ENCODE measurements at places on chromosomes 12 and 14. TPM values are rescaled to one million over a fixed set of nuclear protein-coding genes. Genes with fewer than 3 reads are reported as not detected.
A peak's percentile ranks its signal among the peaks of the same experiment; 100 is the strongest.

DNA sequence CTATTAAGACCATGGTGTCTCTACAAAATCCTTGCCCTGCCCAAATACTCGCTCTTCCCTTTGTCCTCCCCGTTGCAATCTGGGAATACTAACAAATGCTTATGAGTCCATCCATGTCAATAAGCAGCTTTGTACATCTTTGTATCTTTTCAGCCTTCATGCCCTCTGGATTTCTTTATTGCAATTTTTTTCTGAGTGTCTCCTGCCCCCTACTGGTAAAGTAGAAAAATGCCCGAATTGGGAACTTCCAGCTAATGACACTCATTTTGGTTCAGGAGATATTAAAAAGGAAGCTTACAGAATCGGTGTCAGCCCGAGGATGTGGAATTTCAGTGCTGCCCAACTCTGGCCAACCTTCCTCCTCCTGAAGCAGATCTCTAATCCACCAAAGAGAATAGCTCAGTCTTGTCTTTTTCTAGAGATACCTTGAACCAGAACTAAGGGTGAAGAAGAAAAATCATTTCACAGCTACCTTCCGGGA lies 46.0 kb downstream of the SH2B3 start:
- peak; percentile 22 for ATAC-seq

DNA sequence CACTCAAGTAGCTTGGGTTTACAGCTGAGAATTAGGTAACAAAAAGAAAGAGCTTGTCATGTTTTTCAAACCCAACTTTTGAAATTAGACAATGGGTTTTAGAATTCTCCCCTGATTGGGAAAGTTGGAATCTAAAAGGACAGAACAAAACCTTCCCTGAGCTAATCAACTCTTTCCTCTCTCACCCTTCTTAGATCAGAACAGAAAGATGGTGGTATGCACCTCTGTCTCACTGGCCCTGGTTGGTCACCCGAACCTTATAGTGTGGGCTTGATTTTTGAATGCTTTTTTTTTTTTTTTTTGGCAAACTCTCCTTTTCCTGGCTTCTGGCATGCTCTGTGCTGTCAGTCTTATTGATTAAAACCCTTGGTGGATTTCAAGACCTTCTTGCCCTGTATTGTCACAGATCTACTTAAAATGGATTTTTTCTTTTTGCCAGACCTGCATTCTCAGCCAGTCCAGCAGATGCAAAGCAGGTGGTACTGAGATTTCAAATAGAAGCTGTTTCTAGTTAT lies 251.1 kb upstream of the RMST start:
- no peak for ATAC-seq

Gene ADCY4
- total RNA-seq = 4.5 TPM

DNA sequence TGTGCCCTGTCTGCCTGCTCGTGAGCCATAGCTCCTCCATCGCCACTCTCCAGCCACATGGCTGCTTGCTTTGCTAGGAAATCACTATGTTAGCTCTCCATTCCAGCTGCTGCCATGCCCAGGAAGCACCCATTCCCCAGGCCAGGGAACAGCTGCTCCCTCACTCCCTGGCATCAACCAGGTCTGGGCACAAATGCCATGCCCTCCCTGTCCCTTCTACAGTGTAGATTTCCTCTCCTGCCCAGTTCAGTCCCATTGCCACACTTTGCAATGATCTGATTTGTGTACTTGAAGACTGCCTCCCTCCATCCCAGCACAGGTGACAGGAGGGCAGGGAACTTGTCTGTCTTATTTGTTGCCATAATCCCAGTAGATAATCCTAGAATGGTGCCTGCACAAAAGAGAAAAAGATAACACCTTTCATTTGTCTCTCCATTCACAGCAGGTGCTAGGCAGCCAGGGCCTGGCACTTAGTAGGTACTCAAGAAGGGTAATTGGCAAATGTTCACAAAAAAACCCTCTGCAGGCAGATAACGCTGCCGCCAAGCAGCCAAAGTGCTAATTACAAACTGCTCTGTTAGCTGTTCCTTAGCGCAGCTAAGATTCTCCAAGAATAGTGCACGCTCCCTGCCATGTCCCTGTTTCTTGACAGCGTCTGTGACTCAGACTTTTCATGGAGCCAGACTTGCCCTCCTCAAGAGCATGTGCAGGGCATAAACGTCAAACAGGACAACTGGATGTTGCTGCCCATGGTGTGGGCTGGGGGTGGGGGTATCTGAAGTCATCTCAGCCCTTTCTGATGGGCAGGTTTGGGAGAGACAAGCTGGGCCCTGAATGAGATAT lies 69.1 kb downstream of the ARL6IP4 start:
- peak; percentile 10 for ATAC-seq

- peak; percentile 28 for ATAC-seq
Observed at GRCh38 chr12:53225635-53226424, 6.2 kb downstream of the RARG start.

GRCh38 chr14:100416921-100417860 lies 94.1 kb downstream of the SLC25A47 start:
- peak; percentile 93 for ATAC-seq

Gene LRRC10
- total RNA-seq = not detected

DNA sequence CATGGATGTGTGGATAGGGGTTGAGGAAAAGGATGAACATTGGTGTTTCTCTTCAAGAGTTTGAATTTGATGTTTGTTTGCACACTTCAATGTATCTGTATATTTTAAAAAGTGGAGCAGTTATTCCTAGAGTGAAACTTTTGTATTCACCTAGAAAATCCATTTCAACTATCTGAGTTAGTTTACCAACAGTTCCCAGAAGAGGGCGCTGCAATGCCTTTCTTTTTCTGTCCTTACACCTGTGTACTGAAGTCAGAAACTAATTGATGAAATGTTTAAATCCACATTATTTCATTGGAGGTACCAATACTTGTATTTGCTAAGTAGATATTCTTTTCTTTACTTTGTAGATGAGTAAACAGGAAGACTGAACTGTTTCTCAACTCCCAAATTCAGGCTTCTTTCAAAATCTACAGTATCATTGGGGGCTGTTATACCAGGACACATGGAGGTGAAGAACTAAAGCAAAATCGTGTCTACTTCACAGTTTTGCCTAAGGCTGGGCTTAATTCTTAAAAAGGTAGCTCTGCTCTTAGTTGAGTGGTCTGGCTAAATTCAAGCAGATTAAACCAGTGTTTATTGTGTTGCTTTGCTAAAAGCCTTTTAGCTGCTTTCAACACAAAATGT lies 26.6 kb upstream of the KLRB1 start:
- ATAC-seq = peak; percentile 73

Gene C12orf60
- total RNA-seq = 0.76 TPM

- ATAC-seq = no peak
Observed at GRCh38 chr12:94191023-94191422, 42.6 kb downstream of the PLXNC1 start.

Gene CCDC177
- not detected for total RNA-seq

GRCh38 chr12:56258068-56258819 lies at the start of gene ANKRD52:
Gene ANKRD52, minus strand, starts transcription at chr12:56258384. Its CDS starts 115 bp downstream, at chr12:56258269.
- peak; percentile 89 for ATAC-seq

Gene PRR4
- 0.64 TPM for total RNA-seq

DNA sequence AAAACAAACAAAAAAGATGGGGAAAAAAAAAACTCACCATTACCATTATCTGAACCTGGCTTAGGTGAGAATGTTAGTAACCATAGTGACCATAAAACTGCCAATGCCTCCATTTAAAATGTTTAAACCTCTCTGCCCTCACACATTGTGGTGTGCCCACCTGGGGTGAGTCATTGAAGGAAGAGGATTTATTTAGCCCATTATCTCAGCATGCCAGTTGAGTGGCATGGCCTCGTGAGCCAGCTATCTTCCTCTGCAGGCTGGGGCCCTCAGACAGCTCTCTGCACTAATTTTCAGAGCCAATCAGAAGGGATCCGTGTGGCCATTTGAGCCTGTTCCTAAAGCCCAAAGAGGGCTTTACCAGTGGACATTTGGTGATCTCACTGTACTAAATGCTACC lies 81.8 kb upstream of the CCDC198 start:
- ATAC-seq = no peak

Gene ZFYVE1
- 10.7 TPM for total RNA-seq

DNA sequence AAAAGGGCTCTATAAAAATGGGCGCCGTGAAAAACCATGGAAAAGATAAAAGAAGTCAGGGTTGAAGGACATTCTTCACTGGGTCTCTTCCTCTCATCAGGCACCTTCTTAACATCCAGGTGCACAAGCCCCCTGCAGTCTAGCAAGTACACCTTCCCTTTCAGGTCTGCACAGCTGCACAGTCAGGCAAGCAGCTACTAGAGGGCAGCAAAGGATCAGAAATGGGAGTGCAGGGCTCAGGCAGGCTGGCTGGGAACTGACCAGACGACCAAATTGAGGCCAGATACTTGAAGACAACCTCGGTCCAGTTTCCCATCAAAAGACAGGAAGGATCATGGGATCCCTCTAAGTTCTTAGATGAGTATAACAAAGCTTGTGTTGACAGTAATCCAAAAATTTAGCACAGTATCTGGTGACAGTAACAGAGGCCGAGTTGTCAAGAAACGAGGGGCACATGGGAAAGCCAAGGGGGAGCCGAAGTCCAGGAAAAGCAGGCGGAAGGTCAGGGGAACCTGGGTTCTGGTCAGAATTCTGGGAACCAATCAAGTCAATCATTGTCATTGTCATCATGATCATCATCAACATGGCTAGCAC lies 10.1 kb upstream of the GRIP1 start:
- ATAC-seq = no peak

GRCh38 chr12:105281694-105282049 lies 45.7 kb upstream of the APPL2 start:
- no peak for ATAC-seq

GRCh38 chr12:120061575-120062214 lies 54.9 kb downstream of the RAB35 start:
- no peak for ATAC-seq
